ENCODE measurements at places on chromosomes 11 and 22.

DNA sequence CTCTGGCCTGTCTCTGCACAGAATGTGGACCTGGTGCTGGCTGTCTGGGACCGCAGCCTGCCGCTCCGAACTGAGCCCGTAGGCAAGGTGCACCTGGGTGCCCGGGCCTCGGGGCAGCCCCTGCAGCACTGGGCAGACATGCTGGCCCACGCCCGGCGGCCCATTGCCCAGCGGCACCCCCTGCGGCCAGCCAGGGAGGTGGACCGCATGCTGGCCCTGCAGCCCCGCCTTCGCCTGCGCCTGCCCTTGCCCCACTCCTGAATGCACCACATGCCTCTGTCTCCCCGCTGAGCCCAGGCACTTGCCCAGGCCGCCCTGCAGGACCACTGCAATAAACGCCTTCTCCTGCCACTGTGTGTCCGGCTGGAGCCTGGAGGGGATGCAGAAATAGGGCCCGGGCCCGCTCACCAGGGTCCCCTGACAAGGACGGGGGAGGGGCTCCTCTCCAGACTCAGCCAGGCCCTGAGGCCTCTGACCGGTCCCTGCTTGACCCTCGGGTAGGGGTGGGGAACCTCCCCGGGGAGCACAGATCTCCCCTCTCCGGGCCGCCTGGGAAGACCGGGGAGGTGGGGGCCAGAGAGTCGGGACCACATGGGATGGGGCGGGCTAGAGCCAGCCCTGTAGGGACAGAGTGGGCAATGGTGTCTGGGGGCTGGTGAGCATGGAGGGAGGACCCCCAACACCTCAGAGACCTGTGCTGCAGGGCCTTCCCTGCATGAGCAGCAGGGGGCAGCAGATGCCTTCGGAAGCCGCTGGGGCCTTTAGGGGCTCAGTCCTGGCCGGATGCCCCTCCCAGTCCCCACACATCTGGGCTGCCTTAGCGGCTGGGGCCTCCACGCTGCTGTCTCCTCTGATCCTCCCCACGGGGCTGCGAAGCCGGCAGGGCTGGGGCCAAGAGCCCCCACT lies 1.4 kb upstream of the TNNI2 start:
- peak; percentile 45 for DNase-seq

DNA sequence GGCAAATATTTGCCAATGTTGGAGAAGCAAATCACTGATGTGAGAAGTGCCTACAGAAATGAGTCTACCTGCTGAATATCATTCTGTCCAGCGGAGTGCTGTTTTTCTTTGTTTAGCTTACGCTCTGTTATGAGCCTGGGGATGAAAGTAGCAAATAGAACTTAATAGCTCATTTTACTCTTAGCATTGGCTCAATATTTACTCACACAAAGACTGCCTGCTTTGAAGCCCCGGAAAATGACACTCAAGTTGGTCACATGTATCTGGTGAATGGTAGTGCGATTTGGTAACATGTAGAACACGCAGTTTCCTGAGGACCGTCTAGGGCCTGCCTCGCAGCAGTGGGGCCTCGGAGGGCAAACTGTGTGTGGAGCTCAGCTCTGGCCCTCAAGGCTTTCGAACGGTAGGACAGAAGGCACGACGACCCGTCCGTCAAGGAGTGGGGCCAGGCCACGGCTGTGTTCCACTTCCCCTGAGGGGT lies 38.9 kb downstream of the TBC1D22A start:
- no peak for DNase-seq

DNA sequence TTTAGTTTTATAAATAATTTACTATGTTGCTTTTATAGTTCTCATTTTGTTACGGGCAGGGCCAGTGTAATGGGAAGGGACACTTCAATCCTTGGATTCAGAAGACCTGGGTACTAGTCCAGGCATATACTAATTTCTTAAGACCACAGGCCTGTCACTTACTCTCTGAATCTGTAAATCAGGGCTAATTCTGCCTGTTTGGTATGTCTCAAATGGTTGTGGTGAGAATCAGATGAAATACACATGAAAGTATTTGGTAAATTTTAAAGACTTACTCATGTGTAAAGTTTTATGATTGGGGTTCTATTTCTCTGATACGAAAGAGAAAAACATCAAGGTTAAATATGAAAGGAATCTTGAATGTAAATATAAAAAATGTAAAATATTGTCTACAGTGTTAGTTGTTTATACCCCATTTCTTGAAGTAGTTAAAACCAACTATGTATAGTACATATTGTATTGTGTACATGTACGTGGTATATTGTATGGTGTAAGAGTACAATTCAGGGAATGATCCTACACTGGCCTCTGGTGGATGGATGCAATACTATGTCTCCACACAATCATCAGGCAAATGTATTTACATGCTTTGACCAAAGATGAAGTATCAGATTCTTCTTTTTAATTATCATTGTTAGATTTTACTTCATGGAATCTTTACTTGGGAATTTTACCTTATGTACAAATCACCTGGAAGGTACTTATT lies 24.5 kb upstream of the RAG2 start:
- peak; percentile 50 for DNase-seq

DNA sequence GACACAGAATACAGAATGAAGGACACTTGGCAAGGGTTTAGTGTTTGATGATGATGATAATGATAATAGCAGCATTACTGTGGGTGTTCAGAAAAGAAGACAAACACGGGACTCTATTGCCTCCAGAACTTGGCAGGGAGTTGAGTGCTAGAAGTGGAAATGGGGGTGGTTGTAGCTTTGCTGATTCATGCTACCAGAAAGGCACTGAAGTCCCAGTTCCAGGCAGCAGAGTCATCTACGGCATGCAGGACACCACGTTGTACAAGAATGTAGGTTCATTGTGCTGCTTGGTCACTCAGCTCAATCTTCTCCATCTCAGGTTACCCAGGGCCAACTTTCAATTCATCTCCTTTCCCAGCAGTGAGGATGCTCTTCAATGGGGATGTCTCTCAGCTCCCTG lies 115.7 kb downstream of the NTM start:
- DNase-seq = peak; percentile 93

DNA sequence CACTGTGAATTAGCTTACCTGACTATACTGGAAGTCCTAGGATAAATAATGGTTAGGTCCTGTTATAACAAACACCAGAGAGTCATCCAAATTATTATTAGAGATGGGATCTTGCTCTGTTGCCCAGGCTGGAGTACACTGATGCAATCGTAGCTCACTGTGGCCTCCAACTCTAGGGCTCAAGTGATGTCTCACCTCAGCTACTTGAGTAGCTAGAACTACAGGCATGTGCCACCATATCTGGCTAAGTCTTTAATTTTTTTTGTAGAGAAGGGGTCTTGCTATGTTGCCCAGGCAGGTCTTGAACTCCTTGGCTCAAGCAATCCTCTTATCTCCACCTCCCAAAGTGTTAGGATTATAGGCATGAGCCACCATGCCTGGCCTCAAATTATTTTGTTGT lies 37.2 kb downstream of the OSBP start:
- DNase-seq = no peak

DNA sequence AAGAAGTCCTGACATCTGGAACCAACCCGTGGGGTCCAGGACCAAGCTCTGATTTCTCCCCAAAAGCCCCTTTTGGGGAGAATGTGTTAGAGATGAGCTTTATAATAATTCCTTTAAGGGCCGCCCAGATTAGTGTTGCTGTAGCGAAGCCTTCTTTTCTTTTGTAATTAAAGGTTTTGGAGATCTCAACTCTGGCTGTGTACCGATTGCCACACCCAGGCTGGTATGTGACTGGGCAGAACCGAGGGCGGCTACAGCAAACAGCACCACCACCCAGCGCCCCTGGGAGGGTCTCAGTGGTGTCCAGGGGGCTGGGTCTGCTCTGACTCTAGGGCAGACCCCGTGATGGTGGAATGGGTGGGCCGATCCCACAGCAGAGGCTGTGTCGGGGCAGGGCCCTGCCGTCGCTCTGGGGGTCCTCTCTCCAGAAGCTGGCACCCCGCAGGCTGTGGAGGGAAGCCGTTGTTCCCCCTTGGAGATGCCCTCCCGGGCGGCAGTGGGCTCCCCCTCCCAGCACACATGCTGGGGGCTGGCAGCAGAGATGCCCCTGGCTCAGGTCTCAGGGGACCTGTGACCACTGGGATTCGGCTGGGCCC lies 31.0 kb downstream of the TPCN2 start:
- DNase-seq = no peak

GRCh38 chr11:128208329-128209137 lies 378.8 kb downstream of the ETS1 start:
- DNase-seq = peak; percentile 96

All from fibroblast of skin of right biceps (primary cell).